ENCODE measurements at places on chromosomes 6 and 20.

DNA sequence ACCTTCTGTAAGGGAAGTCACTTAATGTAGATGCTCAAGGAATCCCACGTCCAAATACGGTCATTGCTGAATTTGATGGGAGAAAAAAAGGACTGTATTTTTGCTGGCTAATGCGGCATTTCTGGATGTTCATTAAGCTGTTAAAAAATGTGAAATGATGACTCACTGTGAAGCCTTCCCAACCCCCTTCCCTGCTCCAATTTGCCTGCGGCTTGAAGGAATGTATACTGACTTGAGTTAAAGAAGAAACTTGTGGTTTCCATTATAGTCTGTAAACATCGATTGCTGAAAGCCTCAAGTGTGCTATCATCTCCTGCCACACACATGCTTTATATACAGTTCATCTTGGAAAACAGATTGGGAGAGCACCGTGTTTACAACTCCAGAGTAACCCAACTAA lies 249.1 kb upstream of the JAG1 start:
- no peak for DNase-seq

DNA sequence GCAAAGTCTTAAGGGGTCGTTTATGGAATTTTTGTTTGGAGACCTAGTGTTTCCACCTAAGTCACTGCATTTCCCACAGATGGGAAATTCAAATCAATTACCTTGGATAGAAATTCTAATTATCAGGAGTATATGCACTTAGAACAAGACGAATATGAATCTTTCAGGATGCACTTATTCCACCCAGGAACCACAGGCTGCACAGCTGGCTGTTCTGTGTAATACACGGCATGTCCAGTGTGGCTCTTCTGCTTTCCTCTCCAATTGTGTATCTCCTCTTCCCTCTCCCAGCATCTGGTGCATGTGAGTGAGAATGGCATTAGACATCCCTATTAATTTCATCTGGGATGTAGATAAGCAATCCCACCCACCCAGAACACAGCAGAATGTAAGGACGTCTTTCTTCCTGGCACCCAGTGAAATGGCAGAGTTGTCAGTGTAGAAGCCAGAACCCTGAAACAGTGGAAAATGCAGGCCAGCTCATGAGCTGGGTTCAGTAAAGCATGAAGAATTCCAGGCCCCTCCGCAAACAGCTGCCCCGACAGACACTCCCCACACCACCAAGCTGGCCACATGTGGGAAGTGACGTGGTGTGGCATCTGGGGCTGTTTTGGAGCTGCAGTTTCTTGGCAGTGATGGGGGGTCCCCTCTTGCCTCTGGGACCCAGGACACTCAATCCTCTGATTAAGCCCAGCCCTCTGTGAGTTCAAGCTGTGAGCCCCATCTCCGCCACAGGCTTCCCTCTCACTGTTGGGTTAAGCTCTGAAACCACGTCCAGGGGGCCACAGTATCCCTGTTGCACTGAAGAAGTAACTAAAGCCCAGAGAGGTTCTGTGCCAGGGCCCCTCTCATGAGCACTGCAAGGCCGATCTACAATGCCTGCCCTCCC lies 180.1 kb upstream of the CST7 start:
- peak; percentile 69 for DNase-seq

DNA sequence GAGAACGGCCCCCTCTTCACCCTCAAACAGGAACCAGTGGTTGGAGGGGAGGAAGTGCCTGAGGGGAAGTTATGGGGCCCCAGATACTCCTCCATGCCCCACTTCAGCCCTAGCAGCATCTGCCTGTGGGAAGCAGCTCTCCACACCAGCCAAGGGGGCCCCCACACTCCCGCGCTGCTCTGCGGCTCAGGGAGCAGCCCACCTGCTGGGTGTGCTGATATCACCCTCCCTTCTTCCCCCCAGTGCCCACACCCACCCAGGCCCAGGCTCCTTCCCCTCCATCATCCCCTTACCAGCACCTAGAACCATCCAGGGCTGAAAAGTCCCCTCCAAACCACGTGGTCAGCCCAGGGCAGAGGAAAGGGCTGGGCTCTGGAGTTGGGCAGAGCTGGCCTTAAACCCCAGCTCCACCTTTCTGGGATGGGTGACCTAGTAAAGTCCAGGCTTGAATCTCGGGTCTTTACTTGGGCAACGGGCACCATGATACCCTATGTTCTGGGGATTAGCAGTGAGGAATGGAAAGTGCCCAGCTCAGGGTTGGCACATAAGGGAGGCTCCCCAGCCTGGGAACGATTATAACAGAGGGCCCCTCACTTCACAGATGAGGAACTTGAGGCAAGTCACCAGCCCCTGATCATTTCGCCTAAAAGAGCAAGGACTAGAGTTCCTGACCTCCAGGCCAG lies 663 bp downstream of the LST1 start:
- DNase-seq, result no peak

GRCh38 chr20:24646321-24646720 lies 176.9 kb downstream of the SYNDIG1 start:
- DNase-seq, result no peak

DNA sequence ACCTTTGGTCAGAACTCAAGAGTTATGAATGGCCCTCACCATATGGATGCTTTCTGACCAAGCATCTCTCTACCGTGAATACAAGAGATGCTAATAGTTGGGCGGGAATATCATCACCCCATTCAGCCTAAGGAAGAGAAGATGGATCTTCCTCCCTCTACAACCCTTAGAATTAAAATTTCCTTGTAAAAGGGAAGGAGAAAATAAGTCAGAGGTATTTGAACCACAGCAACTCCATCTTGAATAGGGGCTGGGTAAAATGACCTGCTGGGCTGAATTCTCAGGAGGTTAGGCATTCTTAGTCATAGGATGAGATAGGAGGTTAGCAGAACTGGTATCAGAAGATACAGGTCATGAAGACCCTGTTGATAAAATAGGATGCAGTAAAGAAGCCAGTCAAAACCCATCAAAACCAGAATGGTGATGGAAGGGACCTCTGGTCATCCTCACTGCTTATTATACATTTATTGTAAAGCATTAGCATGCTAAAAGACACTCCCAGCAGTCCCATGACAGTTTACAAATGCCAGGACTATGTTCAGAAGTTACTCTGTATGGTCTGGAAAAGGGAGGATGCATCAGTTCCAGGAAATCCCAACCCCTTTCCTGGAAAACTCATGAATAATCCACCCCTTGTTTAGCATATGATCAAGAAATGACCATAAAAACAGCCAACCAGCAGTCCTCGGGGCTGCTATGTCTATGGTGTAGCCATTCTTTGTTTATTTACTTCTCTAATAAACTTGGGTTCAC lies 101.2 kb downstream of the DTNBP1 start:
- DNase-seq, result peak; percentile 2

DNA sequence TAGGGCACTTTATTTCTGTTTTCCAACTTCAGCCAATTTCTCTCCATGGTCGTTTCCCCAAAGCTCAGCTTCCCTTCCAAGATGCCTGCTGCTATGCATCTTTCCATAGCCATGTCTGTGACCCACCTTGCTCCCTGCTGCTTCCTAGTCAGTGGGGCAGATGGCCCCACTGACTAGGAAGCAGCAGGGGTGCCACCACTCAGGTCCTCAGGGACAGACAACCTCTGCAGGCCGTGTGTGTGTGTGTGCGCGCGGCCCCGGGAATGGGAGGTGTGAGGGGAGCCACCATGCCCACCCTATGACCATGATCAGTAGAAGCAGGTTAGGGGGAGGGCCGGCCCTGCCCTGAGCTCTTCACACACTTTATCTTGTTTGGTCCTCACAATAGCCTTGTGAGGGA lies 2.7 kb upstream of the IP6K3 start:
- no peak for DNase-seq

GRCh38 chr20:57346477-57346876 lies 4.6 kb upstream of the RAE1 start:
- no peak for DNase-seq

DNA sequence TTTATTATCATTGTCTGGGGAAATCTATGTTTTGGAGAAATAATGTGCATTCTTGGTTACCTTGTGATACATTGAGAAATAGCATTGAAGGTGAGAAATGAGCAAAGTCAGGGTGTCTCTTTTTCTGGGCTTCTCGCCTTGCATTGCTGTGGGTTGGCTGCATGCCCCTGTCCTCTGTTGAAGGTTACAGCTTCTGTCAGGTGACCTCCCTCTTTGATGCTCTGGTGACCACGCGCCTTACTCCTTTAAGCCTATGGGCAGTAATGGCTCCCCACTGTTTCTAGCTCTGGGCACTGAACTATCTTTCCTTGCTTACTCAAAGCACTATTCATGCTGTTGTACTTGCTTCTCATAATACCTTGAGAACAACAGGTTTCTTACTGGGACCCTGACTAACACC lies 14.6 kb downstream of the ADGRB3 start:
- no peak for DNase-seq

Data from osteocyte (in vitro differentiated cells).